ENCODE measurements at places on chromosomes 7 and 10. TPM values are rescaled to one million over a fixed set of nuclear protein-coding genes. Genes with fewer than 3 reads are reported as not detected.

Gene RBM20
- total RNA-seq = 23.0 TPM

GRCh38 chr7:99120501-99120900 is 23.4 kb downstream of the SMURF1 start:
- H3K4me1 ChIP-seq = peaks cover 17% of the 10 kb centered on the region
- H3K4me3 ChIP-seq = no peak overlapping the region
- H3K27ac ChIP-seq = peak overlapping the region; percentile 80
- H3K36me3 ChIP-seq = no peaks in the 10 kb centered on the region

Gene MOGAT3
- total RNA-seq = not detected

GRCh38 chr7:29847496-29847895 is 41.2 kb downstream of the WIPF3 start:
- no peak for DNase-seq
- H3K27ac ChIP-seq = no peak overlapping the region
- H3K4me1 ChIP-seq = no peaks in the 10 kb centered on the region
- peaks cover 92% of the 10 kb centered on the region for H3K27me3 ChIP-seq

DNA sequence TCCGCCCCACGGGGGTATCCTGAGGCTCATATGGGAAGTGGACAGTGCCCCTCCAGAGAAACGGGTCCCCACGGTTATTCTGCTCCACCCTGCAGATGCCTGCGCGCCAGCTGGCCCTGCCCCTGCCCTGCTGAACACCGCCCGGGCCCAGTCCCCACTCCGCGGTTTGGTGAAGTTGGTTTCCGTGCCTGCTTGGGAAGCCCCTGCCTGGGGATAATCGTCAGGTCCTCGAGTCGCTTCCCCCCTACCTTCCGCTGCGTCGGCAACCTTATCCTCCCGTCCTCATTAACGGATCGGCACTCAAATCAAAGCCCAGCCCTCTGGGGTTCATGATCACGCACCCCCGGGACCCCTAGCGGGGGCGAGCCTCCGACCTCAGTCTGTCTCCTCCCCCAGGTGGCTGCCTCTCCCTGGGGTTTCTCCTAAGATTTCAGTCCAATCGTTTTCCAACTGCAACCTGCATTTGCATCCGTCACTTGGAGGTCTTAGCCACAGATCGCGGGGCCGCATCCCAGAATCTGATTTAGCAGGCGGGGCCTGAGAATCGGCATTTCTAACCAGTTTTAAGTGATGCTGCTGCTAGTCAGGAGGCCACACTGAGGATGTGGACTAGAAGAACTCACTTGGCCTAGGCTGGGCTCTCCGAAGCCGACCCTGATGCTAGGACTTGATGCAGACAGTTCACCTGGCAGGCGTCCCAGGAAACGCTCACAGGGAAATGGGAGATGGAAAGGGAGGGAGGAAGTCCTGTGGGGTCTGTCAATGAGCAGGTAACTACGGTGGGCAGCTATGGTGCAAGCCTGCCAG is 27.6 kb downstream of the WDR86 start:
- no peaks in the 10 kb centered on the region for H3K4me1 ChIP-seq
- no peak overlapping the region for H3K4me3 ChIP-seq
- no peak overlapping the region for H3K27ac ChIP-seq
- DNase-seq = no peak

Gene MACROH2A2
- total RNA-seq = 160 TPM

Gene SHOC2
- total RNA-seq = 19.9 TPM

GRCh38 chr7:137390076-137390475 is 46.5 kb upstream of the PTN start:
- H3K27ac ChIP-seq = peak overlapping the region; percentile 8

DNA sequence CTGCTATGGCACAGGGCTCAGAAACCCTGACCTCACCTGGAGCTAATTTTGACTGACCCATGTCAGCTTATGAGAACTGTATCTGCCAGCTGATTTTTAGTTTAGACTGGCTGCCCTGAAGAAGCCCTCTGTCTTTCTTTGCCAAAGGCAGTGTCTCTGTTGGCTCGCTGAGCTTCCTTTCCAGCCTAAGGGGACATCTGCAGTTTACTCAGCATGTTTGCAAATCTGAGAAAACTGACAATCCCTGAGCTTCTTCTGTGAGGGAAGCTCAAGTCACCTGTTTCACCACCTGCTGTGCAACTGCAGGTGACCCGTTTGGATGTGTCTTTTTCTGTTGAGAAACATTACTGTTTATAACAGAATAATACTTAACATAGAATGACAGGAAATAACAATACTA is 46.0 kb downstream of the PRKAR2B start:
- peaks cover 6% of the 10 kb centered on the region for H3K4me1 ChIP-seq
- H3K27me3 ChIP-seq = no peaks in the 10 kb centered on the region
- DNase-seq = no peak
- peak overlapping the region; percentile 29 for H3K27ac ChIP-seq
- no peaks in the 10 kb centered on the region for H3K36me3 ChIP-seq
- H3K4me3 ChIP-seq = no peak overlapping the region

Gene UPF2
- 12.8 TPM for total RNA-seq

Gene CADPS2
- total RNA-seq = 17.3 TPM

GRCh38 chr7:17248527-17248926 is 49.9 kb upstream of the AHR start:
- H3K27ac ChIP-seq = no peak overlapping the region
- no peaks in the 10 kb centered on the region for H3K27me3 ChIP-seq
- no peak overlapping the region for H3K4me3 ChIP-seq

GRCh38 chr10:122829454-122829853 is 16.2 kb downstream of the CUZD1 start:
- H3K4me1 ChIP-seq = peaks cover 3% of the 10 kb centered on the region
- no peak for DNase-seq
- no peaks in the 10 kb centered on the region for H3K27me3 ChIP-seq

Gene WASL
- 25.7 TPM for total RNA-seq

DNA sequence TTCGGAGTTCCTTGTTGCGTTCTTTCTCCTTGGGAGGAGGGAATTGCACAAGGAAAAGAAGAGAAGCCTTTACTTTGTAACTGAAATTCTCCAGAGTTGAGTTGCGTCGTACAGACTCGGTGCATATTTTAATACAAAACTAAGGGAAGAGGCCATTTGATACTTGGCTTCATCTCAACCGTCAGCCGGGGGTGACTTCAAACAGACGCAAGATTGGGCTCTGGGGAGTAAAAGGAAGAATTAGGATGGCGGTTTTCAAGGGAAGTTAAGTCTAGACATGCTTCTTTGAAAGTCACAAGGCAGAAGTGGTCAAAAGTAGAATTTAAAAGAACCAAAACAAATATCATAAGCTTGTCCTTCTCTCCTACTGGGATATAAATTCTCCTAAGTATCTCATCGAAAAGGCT is 1.6 kb downstream of the PRR15 start:
- peak overlapping the region; percentile 54 for H3K4me3 ChIP-seq
- no peak overlapping the region for H3K27ac ChIP-seq
- no peak for DNase-seq
- H3K27me3 ChIP-seq = peaks cover 75% of the 10 kb centered on the region
- H3K4me1 ChIP-seq = no peaks in the 10 kb centered on the region

Gene CYCS
- 38.7 TPM for total RNA-seq

Gene CUBN
- total RNA-seq = 1.7 TPM

- no peaks in the 10 kb centered on the region for H3K27me3 ChIP-seq
- H3K4me3 ChIP-seq = no peak overlapping the region
- H3K4me1 ChIP-seq = no peaks in the 10 kb centered on the region
- DNase-seq = peak; percentile 77
- H3K27ac ChIP-seq = no peak overlapping the region
- H3K36me3 ChIP-seq = no peaks in the 10 kb centered on the region
Observed at GRCh38 chr10:60964257-60965235, 20.6 kb upstream of the RHOBTB1 start.

- no peak overlapping the region for H3K4me3 ChIP-seq
- no peaks in the 10 kb centered on the region for H3K4me1 ChIP-seq
Observed at GRCh38 chr10:80870282-80870681, 332.6 kb downstream of the SH2D4B start.

Gene CLDN4
- total RNA-seq = 0.48 TPM

GRCh38 chr7:105268056-105268455 is 120.7 kb downstream of the SRPK2 start:
- DNase-seq = no peak
- H3K36me3 ChIP-seq = no peaks in the 10 kb centered on the region
- no peak overlapping the region for H3K4me3 ChIP-seq

DNA sequence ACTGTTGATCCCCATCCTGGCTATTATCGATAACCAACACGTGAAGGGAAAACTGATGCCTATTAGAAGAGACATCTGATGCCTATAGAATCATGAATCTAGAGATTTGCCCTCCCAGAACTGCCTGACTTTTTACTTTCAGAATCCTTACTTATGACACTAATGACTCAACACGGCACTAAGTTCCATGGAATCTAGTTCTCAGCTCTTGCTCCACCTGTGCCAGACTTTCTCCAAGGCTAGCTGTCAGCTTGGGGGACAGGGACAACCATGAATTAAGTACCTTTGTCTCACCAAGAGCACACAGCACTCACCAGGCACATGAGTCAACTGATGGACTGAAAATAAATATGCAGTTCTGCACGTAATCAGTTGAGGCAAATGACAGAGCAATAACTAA is 184.2 kb downstream of the FRMD4A start:
- no peak overlapping the region for H3K27ac ChIP-seq
- no peak for DNase-seq
- H3K4me3 ChIP-seq = no peak overlapping the region
- no peaks in the 10 kb centered on the region for H3K36me3 ChIP-seq

DNA sequence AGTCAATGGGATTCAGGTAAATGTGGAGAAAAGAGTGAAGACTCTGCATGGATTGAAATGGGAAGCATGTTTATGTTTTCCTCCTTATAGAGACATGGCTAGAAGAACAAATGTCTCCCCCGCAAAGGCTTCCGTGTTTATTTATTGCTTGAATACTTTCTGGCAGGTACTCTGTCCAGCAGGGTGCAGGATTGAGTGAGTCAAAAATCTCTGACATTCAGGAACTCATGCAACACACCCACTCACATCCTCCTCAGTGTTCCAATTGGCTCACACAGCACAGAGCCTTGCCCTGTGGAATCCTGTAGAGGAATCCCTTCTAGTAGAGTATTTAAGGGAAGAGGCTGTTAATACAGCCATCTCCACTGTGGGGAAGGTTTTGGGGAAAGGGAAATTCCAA is 290.3 kb upstream of the VWC2 start:
- no peak overlapping the region for H3K27ac ChIP-seq
- no peaks in the 10 kb centered on the region for H3K27me3 ChIP-seq
- H3K36me3 ChIP-seq = no peaks in the 10 kb centered on the region
- H3K4me1 ChIP-seq = no peaks in the 10 kb centered on the region
- no peak overlapping the region for H3K4me3 ChIP-seq

DNA sequence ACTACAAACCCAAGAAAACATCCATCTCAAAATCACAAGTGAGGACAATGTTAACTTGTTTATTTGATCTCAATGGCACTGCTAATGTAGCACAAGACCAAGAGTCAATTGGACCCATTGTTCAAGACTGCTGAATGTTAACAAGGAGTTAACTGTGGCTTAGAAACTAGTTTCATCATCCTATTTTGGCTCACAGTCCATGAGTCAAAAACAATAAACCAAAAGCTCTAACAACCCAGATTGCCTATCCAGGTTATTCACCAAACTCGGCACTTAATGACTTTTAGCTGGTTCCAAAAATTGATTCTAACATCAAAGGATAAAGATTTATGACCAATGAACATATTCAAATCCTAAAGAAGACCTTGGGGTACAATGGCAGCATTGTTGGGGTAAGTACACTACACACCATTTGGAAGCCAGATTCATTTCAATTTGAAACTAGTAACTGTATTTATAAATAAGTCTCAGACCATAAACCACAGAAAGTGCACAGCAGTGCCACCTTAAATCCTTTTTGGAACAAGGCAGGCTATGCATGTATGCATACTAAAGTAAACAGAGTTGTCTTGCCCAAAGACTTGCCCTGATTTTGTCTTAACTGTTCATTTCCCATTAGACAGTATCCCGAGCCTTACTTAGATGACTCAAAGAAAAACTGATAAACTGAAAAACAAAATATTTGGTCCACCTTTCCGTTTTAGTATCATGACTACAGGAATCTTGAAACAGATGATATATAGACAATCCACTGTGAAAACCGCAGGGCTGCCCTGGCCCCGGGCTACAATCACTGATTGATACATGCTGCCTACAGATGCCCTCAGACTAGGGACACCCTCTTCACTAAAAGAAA is 84.5 kb downstream of the SRPK2 start:
- H3K4me1 ChIP-seq = peaks cover 7% of the 10 kb centered on the region
- H3K4me3 ChIP-seq = no peak overlapping the region
- H3K27me3 ChIP-seq = no peaks in the 10 kb centered on the region
- H3K27ac ChIP-seq = peak overlapping the region; percentile 2
- DNase-seq = no peak
- no peaks in the 10 kb centered on the region for H3K36me3 ChIP-seq

- no peak overlapping the region for H3K27ac ChIP-seq
- H3K4me3 ChIP-seq = no peak overlapping the region
- no peak for DNase-seq
- no peaks in the 10 kb centered on the region for H3K27me3 ChIP-seq
- no peaks in the 10 kb centered on the region for H3K36me3 ChIP-seq
Observed at GRCh38 chr7:42993038-42993437, 60.9 kb downstream of the MRPL32 start.

DNA sequence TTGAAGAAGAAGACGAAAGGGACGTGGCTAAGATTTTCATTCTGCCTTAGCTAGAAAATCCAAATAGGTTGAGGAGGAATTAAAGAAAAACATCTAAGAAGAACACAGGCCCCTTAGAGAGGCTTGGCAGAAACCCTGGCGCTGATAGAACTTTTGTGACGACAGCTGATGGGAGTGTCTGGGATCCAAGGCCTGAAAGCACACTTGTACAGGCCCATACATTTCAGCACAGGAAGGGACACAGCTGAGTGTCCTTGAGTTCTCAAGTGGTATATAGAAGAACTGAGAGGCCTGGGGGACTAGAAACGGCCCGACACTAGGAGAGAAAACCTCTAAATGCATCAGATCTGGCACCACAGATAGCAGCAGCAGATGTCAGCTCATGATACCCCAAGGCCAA is 39.5 kb downstream of the PRPS1L1 start:
- H3K36me3 ChIP-seq = no peaks in the 10 kb centered on the region
- peak; percentile 88 for DNase-seq
- H3K4me1 ChIP-seq = peaks cover 39% of the 10 kb centered on the region
- peak overlapping the region; percentile 81 for H3K27ac ChIP-seq

- no peak for DNase-seq
- H3K27ac ChIP-seq = no peak overlapping the region
- no peak overlapping the region for H3K4me3 ChIP-seq
- no peaks in the 10 kb centered on the region for H3K4me1 ChIP-seq
Observed at GRCh38 chr10:97805949-97806348, 34.1 kb upstream of the SFRP5 start.

DNA sequence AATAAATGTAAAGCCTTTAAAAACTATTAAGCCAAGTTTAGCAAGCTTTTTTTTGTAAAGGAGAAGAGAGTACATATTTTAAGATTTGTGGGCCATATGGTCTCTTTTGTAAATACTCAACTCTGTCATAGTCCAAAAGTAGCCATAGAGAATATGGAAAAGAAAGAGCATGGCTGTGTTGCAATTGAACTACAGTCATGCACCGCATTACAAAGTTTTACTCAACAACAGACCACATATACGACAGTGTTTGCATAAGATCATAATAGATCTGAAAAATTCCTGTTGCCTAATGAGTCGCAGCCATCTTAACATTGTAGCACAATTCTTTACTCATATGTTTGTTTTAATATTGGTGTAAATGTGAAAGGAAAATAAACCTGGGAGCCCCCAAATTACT is 440.8 kb downstream of the HTR7 start:
- no peak overlapping the region for H3K27ac ChIP-seq
- H3K27me3 ChIP-seq = no peaks in the 10 kb centered on the region
- peaks cover 3% of the 10 kb centered on the region for H3K4me1 ChIP-seq
- H3K4me3 ChIP-seq = no peak overlapping the region
- DNase-seq = peak; percentile 88
- H3K36me3 ChIP-seq = no peaks in the 10 kb centered on the region

Measured in cardiac muscle cell (in vitro differentiated cells and primary cell).